ENCODE measurements at places on chromosomes 2 and 18.

GRCh38 chr2:46663614-46664013 is 184.2 kb downstream of the TMEM247 start:
- DNase-seq = no peak

DNA sequence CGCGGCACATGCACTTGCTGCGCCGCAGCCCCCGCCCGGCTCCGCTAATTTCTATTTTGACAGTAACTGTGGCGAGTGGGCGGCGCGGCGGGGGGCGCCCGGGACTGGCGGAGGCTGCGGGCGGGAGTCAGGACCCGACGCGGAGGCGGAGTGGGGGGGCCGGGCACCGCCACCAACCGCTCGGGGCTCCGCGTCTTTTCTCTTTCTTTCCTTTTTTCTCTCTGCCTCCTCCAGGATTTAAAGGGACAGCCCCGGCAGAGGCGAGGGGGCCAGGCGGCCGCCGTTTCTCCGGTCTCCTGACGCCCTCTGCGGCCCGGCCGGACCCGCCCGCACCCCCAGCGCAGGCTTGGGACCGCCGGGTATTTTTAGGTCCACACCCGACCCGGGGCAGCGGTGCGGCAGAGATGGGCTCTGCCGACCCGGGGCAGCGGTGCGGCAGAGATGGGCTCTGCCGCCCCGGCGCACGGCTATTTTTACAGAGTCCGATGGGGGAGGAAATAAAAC is 460 bp upstream of the ZBTB7C start:
- peak; percentile 47 for DNase-seq

GRCh38 chr18:46711444-46711863 is 45.4 kb downstream of the ST8SIA5 start:
- DNase-seq = no peak

- DNase-seq = no peak
Measured at GRCh38 chr2:10900216-10901109, 11.3 kb upstream of the KCNF1 start.

DNA sequence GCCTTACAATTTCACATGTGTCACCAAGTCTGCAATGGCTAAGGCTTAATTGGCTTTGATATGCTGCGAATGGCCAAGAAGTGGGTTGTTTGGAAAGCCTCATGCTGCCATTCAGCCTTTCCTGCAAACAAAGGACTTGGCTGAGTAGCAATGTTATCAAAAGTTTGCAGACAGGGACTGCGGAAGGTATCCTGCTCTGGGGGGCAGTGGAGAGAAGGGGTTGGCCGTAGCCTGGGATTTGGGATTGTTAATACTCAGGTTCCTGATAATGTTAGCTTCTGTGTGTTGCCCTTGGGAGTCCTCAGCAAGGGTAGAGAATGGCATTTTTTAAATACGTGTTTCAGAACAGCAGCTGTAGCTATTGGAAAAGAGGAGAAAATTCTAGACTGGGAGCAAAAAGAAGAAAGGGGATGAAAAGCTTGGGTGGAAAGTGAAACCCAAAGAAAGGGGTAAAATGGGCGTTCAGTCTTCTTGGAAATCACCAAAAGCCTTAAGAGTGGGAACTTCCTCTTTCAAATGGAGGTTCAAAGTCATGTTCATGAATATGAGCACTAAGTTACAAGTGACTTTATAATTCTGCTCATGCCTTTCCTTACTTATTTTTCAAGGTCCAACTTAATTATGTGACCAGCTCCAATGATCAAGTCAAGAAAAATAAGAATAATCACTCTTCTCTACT is 325.1 kb downstream of the RNF144A start:
- no peak for DNase-seq

DNA sequence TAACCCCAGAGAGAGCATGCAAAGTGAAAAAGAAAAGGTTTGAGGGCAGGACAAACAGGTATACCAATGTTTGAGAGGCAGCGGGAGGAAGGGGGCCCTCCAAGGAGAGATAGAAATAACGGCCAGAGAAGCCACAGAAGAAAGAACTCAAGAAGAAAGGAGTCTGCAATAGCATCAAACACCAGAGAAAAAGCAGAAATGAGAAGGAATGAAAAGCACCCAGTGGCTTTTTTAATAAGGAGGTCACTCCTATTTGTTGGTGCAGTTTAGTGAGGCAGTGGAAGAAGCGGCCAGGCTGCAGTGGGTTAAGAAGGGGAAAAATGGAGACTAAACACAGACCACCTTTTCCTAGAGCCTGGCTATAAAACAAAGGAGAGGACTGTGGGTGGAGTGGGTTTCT is 177.2 kb downstream of the THADA start:
- no peak for DNase-seq

- no peak for DNase-seq
Measured at GRCh38 chr18:39414009-39414700, 1848.6 kb upstream of the CELF4 start.

DNA sequence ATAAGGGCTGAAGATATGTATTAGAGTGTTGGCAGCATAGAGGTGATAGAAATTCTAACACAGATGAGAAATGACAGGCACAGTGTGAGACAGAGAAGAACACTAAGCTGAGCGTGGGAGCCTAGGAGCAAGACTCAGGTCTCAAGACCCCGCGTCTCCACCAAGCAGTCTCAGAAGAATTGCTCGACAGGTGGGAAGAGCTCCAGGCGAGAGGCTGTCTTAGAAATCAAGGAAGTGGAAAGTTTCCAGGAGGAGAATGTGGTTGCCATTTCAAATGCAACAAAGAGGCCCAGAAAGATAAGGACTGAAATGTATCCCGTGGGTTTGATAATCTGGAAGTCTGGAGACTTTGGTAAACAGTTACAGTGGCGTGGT is 31.5 kb upstream of the CAB39 start:
- DNase-seq = no peak

DNA sequence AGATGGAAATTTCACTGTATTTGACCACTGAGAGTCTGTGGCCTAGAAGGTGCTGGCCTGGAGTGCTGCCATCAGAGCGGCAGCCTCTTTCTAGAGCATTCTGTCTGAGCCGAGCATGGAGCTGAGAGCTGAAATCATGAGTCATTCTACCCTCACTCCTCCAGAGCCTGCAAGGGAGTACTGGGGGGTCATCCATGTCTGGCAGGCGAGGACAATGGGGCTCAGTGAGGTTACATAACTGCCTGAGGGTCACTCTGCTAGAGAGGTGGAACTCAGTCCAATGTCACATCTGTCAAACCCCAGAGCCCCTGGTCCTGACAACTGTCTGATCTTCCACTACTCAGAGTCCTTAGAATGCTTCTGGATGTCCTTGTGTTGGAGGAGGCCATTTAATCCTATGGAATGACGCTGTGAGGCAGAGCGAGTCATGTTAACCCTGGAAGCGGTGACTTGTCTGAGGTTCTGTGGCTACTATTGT is 65.3 kb downstream of the HAUS1 start:
- DNase-seq = no peak

GRCh38 chr2:241851325-241852115 is 7.2 kb downstream of the PDCD1 start:
- no peak for DNase-seq

GRCh38 chr18:23182606-23183005 is 47.3 kb downstream of the CABLES1 start:
- DNase-seq = no peak

DNA sequence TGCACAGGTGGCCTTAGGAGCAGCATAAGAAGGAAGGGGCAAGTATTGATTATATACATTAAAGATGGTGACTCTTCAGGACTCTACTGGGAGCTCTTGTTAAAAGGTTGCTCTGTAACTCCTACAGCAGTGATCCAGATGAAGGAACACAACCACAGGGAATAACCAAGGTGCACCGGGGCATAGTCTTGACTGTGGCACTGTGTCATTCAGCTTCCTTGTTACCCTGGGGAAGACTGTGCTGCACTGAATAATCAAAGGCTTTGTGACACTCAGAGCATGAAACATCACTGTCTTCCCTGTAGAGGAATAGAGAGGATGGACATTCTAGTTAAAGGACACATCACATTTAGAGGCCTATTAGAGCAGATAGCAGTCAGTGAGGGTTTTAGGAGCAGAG is 105.3 kb downstream of the UBE2E3 start:
- DNase-seq = no peak

Measured in DMS79 treated with DMSO at 0.1 percent for 48 hours (cell line).